ENCODE measurements at places on chromosomes 2 and 18. TPM values are rescaled to one million over a fixed set of nuclear protein-coding genes. Genes with fewer than 3 reads are reported as not detected.

DNA sequence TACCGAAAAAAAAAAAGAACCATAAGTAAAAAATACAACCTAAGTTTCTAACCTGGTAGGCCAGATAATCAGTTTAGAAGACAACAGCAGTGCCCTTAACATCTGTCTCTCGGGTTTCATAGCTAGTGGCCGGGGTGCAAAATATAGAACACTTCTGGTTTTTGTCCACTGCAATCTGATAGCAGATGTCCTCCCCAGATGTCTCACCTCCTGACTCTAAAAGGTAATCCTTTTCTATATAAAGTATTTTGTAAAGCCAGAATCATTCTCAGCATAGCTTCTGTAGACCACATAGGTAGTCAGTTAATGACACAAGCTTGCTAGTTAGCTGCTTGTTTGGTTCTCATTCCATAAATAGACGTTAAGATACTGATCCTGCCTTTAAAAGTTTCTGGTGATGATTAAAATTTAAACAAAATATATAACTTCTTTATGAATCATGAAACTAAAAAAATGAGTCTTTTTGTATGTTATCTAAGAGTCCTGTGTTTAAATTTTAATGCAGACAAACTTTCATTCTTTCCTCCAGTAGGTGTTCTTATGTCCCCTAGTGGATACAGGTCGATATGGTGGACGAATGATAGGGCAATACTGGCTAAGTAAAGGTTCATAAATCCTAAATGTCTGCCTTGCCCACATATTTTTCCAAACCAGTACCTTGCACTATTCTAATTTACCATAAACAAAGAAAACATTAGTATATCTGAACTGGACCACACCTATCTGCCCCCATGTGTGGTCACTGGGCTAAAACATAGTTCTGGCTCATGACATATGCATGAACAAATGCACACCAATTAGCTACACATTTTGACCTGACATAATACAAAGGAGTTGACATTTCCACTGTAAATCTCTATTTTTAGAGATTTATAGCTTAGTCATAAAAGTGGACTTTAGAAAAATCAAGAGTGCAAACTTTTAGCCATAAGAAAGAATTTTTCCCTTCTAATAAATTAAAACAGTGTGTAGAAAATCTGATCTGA, 171.0 kb downstream of the SRBD1 start:
- no peak for DNase-seq

DNA sequence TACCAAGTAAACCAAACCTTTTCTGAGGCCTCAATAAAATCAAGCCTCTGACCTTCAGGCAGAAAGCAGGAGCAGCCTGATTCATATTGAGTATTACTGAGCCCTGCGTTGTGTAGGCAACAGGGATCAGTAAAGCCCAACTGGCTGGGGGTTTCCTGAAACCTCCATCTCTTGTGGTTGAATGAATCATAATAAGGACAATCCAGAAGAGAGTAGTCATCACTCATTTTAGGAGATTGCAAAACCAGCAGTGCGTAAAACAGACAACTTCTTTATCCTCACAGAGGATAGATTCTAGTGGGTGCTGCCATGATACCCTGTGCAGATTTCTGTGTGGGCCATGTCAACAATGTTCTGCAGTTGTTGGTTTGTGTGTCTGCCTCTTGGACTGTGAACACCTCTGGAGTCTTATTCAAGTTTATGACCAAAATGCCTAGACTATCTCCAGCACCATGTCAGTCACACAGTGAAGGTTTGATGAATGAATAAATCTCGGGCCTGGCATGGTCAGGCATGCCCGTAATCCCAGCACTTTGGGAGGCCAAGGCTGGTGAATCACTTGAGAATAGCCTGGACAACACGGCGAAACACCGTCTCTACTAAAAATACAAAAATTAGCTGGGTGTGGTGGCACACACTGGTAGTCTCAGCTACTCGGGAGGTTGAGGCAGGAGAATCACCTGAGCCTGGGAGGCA, 51.8 kb upstream of the RAB27B start:
- DNase-seq, result no peak

GRCh38 chr18:8469544-8470130, 139.6 kb upstream of the RAB12 start:
- DNase-seq, result no peak

- DNase-seq, result no peak
Observed at GRCh38 chr2:37338933-37339332, 5.5 kb upstream of the QPCT start.

- DNase-seq, result no peak
Observed at GRCh38 chr2:231413921-231414476, 18.5 kb downstream of the B3GNT7 start.

DNA sequence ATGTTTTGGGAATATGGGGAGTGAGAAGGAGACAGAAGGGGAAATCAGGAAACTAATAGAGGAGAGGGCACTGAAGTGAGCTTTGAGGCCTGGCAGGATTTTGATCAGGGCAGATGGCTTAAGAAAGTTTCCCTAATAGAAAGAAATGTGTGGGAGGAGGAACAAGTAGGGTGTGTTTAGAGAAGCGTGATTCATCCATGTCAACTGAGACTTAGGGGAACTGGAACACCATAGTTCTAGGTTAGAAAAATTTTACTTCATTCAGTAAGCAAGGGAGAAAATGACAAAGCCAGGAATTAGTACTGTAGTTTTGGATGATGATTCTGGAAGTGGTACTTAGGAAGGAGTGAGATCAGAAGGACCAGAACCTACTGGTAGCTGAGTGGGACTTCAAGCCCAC, 296.0 kb downstream of the PLCL1 start:
- no peak for DNase-seq

- DNase-seq, result no peak
Observed at GRCh38 chr18:80107426-80107825, 1.6 kb upstream of the ADNP2 start.

NT5C1B gene
- not detected for total RNA-seq

ALPI gene
- total RNA-seq, result not detected

Measured in tibial nerve (tissue), 4 donors.